Body of pancreas (tissue), 4 donors: ENCODE measurements at places on chromosomes 6 and 20. TPM values are rescaled to one million over a fixed set of nuclear protein-coding genes. Genes with fewer than 3 reads are reported as not detected.

Gene C6orf132
- total RNA-seq, result 26.0 TPM

Gene GABRR2
- 1.3 TPM for total RNA-seq

Gene HS3ST5
- total RNA-seq, result not detected

DNA sequence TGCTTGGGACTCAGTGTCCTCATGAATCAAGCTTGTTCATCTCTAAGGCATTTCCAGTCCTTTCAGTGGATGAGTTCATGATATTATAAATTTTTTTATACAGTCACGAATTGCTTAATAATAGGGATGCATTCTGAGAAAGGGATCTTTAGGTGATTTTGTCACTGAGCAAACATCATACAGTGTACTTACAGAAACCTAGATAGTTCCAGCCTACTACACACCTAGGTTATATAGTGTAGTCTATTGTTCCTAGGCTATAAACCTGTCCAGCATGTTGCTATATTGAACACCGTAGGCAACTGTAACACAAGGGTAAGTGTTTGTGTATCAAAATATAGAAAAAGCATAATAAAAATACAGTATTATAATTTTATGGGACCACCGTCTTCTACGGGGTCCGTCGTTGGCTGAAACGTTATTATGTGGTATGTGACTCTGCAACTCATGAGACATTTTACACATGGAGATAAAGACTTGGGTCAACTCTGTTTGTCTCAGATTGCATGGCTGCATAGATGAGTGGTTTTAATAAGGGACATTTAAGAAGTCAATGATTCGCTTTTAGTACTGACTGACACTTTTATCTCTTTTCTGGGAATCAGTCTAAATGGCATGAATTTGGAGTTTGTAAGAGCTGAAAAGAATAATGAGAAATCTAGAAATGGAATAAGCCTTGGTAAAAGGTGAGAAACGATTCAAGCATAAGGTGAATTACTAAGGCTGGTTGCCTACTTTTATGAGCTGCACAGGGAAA is 33.2 kb downstream of the CLIC5 start:
- H3K27me3 ChIP-seq, result no peaks in the 10 kb centered on the region
- no peak overlapping the region for H3K27ac ChIP-seq
- no peaks in the 10 kb centered on the region for H3K4me1 ChIP-seq
- no peaks in the 10 kb centered on the region for H3K36me3 ChIP-seq
- no peak overlapping the region for H3K4me3 ChIP-seq

DNA sequence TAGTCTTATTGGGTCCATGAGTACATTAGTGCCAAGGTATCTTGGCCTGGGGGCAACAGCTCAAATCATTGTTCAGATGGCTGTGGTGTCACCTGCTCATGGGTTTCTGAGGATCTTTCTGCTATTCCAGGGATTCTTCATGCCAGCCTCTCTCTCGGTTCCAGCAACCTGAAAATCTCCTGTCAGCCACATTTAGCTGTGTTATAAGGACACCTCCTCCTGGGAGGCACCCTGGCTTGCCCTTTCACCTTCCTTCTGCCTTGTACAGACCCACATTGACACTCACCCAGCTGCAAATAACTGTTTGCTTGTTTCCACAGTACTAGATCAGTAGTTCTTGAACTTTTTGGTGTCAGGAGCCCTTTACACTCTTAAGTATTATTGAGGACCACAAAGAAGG is 159.9 kb downstream of the GRM4 start:
- H3K27me3 ChIP-seq, result no peaks in the 10 kb centered on the region
- no peak overlapping the region for H3K27ac ChIP-seq
- no peaks in the 10 kb centered on the region for H3K36me3 ChIP-seq
- H3K4me1 ChIP-seq, result peaks cover 17% of the 10 kb centered on the region
- H3K4me3 ChIP-seq, result no peak overlapping the region

DNA sequence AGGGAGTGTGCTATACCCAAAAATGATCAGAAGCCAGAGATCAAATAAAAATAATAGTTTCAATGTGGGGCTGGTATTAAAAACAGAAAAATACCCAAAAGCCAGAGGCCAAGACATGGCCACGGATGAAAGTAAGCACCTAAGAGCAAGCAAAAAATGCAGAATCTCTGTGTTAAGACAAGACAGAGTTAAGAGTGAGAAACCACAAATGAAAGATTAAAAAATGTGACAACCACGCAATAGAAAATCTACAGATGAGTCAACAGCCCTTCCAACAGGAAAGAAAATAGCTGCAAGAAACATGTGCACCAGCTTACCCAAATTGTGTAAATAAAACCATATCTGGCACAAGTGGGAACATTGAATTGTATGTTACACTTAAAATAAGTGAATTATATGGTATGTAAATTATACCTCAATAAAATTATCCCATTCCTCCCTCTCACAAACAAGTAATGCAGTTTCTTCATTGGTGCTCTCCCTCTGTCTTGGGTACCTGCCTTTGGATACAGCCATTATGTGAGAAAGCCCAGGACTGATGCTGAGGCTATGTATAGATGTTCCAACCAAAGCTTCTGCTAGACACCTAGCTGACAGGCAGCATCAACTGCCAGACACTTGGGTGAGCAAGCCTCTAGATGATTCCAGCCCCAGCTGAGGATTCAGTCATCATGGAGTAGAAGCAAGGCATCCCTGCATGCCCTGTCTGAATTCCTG is 55.3 kb upstream of the UFL1 start:
- no peak for DNase-seq

- DNase-seq, result no peak
- no peaks in the 10 kb centered on the region for H3K27me3 ChIP-seq
- peaks cover 17% of the 10 kb centered on the region for H3K4me1 ChIP-seq
Measured at GRCh38 chr6:26280407-26280806, 84.6 kb upstream of the BTN3A2 start.

Gene MMP24
- total RNA-seq, result 9.3 TPM

- H3K27ac ChIP-seq, result no peak overlapping the region
- H3K4me3 ChIP-seq, result no peak overlapping the region
- no peaks in the 10 kb centered on the region for H3K4me1 ChIP-seq
Measured at GRCh38 chr20:59482351-59483187, 121.8 kb upstream of the PHACTR3 start.

Gene BCAS4
- 2.3 TPM for total RNA-seq

GRCh38 chr6:63789699-63790098 is 154.1 kb downstream of the PHF3 start:
- DNase-seq, result no peak
- H3K36me3 ChIP-seq, result no peaks in the 10 kb centered on the region
- H3K4me1 ChIP-seq, result no peaks in the 10 kb centered on the region
- no peak overlapping the region for H3K27ac ChIP-seq

DNA sequence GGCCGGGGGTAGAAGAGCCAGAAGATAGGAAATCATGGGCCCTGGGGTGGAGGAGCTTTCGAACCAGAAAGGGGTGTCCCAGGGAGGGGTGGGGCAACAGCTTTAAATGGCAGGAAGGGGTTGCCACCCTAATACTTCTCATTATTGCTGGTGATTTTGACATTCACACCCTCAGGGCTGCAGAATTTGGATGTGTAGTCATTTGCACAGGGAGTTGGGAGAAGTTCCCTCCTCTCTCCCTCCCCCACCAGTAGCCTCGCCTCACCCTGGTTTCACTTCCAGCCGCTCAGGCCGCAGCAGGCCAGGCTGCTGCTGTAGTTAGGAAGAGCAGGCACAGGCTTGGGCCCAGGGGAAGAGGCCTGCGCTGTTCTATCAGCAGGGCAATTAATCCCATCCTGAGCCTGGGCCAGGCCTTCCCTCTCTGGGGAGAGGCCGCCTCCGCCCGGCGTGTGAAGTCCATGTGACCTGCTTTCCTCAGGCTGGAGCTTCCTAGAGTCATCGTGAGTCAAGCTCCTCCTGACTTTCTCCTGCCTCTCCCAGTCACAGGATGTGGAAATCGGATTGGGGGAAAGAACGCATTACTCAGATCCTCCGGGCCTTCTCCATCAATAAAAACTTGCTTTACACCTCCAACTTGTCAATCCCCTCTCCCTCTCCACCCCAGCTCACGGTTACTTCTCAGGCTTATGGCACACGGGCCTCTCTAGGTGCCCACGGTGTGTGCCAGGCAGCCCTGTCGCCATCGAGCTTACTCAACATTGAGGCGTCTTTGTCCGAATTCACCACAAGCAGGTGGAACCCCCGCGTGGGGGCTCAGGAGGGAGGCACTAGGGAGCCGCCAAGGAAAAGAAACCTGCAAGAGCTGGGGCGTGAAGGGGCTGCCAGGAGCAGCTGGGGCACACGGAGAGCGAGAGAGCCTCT is 7.8 kb downstream of the ADTRP start:
- H3K4me3 ChIP-seq, result no peak overlapping the region
- H3K4me1 ChIP-seq, result peaks cover 21% of the 10 kb centered on the region
- H3K27ac ChIP-seq, result no peak overlapping the region
- no peaks in the 10 kb centered on the region for H3K36me3 ChIP-seq
- peak; percentile 40 for DNase-seq

GRCh38 chr6:164911151-164911550 is 398.3 kb downstream of the C6orf118 start:
- no peaks in the 10 kb centered on the region for H3K36me3 ChIP-seq
- H3K27ac ChIP-seq, result no peak overlapping the region
- H3K27me3 ChIP-seq, result no peaks in the 10 kb centered on the region
- DNase-seq, result no peak
- no peaks in the 10 kb centered on the region for H3K4me1 ChIP-seq

GRCh38 chr6:39898625-39899024 is 35.6 kb downstream of the MOCS1 start:
- H3K27ac ChIP-seq, result no peak overlapping the region
- DNase-seq, result no peak
- no peaks in the 10 kb centered on the region for H3K4me1 ChIP-seq
- no peaks in the 10 kb centered on the region for H3K36me3 ChIP-seq

Gene PHACTR1
- 12.9 TPM for total RNA-seq

DNA sequence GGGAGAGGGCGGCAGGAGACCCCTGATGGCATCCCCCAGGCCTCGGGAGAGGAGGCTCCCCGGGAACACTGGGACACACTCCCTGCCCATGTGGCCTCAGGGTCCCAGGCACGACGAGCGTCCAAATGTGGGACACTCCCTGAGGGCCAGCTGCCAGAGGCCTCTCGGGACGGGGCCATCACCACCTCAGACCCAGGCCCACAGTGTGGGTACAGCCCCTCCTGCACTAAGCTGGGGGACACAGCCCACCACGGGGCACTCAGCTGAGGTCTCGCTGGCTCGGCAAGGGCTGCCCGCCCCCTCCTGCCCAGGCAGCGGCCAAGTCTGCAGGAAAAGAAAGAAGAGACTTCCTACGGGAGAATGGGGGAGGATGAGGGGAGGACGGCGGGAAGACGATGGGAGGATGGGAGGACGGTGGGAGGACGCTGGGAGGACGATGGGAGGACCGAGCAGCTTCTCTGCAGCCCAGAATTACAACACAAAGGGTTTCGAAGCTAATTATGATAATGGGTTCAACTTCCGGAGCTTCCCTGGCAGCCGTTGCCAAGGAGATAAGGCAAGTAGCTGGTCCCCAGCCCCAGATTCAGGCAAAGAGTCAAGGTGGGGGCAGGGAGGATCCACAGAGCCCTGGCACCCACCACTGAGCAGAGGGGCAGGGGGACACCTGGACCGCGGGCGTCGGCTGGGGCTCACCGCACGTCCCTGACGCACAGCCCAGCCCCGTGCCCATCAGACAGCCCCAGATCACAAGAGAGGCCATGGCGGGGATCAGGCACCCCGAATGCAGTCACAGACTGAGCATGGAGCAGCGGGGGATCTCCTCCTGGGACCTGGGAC is 17.5 kb downstream of the KCNQ2 start:
- no peaks in the 10 kb centered on the region for H3K4me1 ChIP-seq
- H3K27me3 ChIP-seq, result no peaks in the 10 kb centered on the region
- no peak overlapping the region for H3K27ac ChIP-seq
- no peak overlapping the region for H3K4me3 ChIP-seq
- DNase-seq, result no peak

GRCh38 chr20:10987651-10988383 is 314.0 kb upstream of the JAG1 start:
- H3K4me3 ChIP-seq, result no peak overlapping the region
- H3K27me3 ChIP-seq, result no peaks in the 10 kb centered on the region
- H3K36me3 ChIP-seq, result no peaks in the 10 kb centered on the region

GRCh38 chr6:6590530-6590929 is 2.0 kb downstream of the LY86 start:
- H3K27ac ChIP-seq, result no peak overlapping the region
- H3K4me3 ChIP-seq, result no peak overlapping the region
- H3K36me3 ChIP-seq, result no peaks in the 10 kb centered on the region
- no peaks in the 10 kb centered on the region for H3K27me3 ChIP-seq
- DNase-seq, result no peak

DNA sequence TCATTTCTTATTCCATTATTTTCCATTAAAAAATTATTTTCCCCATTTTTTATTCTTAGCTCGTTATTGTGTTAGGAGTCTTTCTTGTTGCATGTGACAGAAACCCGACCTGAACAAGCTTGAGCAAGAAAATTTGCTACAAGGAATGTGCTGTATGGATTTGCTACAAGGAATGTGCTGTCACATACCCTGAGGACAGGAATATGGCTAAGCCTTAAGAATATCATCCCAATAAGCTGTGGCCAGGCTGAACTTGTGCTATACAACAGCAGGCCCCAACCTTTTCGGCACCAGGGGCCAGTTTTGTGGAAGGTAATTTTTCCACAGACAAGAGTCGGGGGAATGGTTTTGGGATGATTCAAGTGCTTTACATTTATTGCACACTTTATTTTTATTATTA is 114.0 kb downstream of the TRMT11 start:
- H3K4me1 ChIP-seq, result no peaks in the 10 kb centered on the region
- H3K27me3 ChIP-seq, result no peaks in the 10 kb centered on the region
- no peaks in the 10 kb centered on the region for H3K36me3 ChIP-seq
- no peak overlapping the region for H3K4me3 ChIP-seq

DNA sequence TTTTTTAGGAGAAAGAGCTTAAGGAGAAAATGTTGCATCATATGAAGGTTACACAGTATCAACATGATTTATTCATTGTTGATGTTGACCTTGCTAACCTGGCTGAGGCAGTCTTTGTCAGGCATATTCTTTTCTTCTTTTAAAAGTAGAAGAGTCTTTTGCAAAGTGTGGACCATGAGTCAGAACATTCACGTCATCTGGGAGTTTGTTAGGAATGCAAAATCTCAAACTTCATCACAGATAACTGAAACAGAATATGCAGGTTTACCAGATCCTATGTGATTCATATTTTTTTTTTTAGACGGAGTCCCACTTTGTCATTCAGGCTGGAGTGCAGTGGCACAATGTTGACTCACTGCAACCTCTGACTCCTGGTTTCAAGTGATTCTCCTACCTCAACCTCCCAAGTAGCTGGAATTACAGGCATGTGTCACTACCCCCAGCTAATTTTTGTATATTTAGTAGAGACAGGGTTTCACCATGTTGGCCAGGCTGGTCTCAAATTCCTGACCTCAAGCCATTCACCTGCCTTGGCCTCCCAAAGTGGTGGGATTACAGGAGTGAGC is 530.4 kb upstream of the BTBD3 start:
- no peaks in the 10 kb centered on the region for H3K4me1 ChIP-seq
- H3K27ac ChIP-seq, result no peak overlapping the region
- DNase-seq, result no peak
- no peaks in the 10 kb centered on the region for H3K36me3 ChIP-seq
- H3K27me3 ChIP-seq, result no peaks in the 10 kb centered on the region

GRCh38 chr6:105042648-105043047 is 85.7 kb downstream of the LIN28B start:
- no peaks in the 10 kb centered on the region for H3K27me3 ChIP-seq
- H3K27ac ChIP-seq, result no peak overlapping the region
- no peak for DNase-seq
- H3K36me3 ChIP-seq, result no peaks in the 10 kb centered on the region
- no peaks in the 10 kb centered on the region for H3K4me1 ChIP-seq
